ENCODE measurements at places on chromosomes 5 and 9. TPM values are rescaled to one million over a fixed set of nuclear protein-coding genes. Genes with fewer than 3 reads are reported as not detected.

- DNase-seq: no peak
These were observed 1.1 kb upstream of the BNC2 start for GRCh38 chr9:16871336-16872151.

- DNase-seq: no peak
These were observed 29.4 kb upstream of the SPATA31D4 start for GRCh38 chr9:81898851-81899250.

GRCh38 chr9:37948417-37948980 is 44.6 kb upstream of the SLC25A51 start:
- DNase-seq: no peak

DNA sequence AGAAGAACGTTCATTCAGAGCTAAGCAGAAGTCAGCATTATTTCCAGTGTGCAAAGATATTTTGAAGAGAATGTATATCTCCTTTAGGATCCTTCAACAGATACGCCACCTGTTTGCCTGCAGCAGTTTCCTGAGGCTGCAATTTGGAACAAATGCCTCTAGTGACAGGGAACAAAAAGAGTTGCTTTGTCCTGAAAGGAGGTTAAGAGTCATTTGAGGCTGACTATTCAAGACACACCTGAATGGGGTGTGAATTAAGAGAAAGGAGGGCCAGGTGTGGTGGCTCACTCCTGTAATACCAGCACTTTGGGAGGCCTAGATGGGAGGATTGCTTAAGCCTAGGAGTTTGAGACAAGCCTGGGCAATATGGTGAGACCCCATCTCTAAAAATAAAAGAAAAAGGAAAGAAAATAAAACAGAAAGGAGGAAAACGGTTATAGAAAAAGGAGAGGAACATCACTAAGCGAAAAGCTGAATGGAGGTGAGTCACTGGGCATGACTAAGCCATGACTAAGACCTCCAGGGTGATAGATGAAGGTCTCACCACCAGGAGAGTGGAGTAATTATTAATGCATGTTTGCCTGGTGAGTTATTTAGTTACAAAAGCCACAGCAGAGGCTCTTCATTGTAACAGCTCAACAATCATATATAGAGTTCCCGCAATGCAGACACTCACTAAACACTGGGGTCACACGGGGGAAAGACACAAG is 255.2 kb upstream of the TNC start:
- no peak for DNase-seq

GRCh38 chr5:84248013-84248412 is 136.7 kb downstream of the EDIL3 start:
- DNase-seq: no peak

DNA sequence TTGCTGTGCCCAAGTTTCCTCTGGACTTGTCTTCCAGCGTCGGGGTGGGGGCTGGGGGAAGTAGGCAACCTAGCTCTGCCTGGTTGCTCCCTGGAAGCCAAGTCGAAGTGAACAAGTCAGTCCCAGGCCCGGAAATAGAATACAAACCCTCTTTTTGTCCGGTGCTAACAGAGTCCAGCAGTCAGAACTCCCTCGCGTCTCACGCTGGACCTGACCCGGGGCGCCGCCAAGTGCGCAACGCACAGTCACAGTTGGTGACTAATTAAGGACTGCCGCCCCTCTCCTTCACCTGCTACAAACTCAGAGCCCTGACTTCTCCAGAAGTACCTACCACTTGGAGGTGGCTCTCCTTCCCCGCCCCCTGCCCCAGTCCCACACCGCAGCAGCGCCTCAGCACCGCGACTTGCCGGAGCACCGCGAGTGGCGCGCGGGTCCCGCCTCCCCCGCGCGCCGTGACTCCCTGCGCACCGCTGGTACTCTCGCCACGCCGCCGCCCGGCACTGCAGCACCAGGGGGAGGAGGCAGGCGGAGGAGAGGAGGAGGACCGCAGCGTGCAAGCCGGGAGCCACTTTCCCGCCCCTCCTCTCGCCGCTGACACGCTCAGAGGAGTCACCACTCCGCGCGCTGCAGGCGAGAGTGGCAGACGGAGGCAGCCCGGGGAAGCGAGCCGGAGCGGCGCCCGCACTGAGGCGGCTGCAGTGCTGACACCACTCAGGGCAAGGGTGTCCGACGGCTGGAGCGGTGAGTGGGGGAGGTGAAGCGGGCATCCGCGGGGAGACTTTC is at the start of gene SV2C:
Gene SV2C (plus strand): TSS at position 612 of the 783 bp plus-strand sequence. CDS start 48,368 bp downstream, outside the sequence.
- peak; percentile 71 for DNase-seq

DNA sequence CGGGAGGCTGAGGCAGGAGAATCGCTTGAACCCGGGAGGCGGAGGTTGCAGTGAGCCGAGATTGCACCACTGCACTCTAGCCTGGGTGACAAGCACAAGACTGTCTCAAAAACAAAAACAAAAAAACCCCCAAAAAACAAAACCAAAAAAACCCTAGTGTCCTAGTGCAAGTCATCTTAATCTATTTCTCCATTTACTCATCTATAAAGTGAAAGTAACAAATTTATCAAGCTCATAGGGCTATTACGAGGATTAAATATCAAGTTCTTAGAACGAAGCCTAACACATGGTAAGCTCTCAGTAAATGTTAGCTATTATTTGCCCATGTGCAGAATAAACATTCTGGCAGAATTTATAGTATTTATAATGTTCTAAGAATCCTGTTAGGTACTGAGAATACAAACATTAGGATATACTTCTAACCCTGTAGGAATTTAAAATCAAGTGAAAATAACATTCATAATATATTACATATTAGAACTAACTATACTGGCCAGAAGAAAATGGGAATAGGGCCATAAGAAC is 45.0 kb downstream of the GOLPH3 start:
- no peak for DNase-seq

GRCh38 chr9:2291980-2292704 is 277.0 kb downstream of the SMARCA2 start:
- no peak for DNase-seq

DNA sequence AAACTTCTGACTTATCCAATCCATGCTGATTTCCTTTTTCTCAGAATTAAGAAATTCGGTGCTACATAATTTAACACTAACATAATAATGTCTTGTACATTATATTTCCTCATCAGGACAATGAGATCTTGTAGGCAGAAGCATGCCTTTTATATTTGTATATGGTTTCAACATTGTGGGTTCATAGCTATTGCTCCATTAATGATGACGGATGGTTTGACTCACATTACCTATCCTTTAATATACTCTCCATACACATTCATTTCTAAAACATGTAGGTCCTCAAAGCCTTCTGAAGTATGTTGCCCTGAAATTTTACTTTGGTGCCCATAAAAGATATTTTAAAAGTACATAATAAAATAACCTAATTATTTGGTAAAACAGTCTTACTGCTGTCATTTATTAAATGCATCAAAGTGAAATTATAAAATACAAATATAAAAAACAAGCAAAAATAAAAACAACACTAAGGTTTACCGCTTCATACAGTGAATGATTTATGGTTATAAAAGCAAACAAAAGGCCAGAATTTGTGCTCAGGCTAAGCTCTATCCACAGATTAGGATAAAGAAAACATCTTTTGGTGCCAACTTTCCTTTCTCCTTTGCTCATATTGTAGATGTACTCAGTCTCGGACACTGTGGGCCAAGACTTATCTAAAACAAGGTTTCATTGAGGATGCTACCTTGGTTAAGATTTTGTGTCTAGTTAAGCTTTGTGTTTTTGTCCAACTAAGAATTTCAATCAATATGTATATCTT is 61.2 kb upstream of the GCNT4 start:
- DNase-seq: no peak

- no peak for DNase-seq
These were observed 164.4 kb downstream of the SEMA5A start for GRCh38 chr5:9381464-9381863.

DNA sequence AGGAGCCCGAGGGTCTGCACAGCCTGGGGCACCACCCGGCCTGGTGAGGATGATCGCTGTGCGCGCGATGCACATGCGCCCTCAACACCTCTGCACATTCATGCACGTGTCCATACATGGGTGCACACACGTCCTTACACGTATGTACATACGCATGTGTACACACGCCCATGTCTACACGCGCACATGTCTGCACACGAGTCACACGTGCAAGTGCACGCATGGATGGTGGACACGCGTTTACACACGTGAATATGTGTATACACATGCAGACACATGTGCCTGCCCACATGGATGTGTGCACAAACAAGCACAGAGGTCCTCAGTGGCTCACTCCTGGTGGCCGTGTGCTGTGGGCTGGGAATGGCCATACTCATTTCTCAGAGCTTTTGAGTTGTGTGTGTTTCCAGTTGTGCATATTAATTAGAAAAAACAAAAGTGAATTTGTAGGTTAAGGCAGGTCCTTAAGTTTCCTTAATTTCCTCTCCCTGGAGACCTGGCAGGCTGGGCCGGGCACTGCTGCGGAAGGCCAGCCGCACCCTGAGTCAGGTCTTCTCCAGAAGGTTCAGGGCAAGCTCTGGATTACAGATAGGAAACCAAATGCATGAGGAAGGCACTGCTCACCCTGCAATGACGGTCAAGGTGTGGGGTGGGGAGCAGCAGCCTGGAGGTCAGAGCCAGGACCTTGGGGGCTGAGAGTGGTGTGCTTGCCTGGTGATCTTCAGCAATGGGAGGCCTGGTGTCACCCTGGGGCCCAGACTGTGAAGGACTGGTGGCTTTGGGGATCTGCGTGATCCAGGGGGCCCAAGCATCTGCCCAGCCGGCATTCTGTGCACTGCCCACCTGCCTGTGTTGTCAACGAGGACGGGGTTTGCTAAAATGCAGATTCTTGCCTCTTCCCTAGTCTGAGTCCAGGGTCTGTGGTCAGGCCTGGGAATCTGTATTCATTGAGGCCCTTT is 1.3 kb upstream of the RNU6ATAC start:
- DNase-seq: no peak

DNA sequence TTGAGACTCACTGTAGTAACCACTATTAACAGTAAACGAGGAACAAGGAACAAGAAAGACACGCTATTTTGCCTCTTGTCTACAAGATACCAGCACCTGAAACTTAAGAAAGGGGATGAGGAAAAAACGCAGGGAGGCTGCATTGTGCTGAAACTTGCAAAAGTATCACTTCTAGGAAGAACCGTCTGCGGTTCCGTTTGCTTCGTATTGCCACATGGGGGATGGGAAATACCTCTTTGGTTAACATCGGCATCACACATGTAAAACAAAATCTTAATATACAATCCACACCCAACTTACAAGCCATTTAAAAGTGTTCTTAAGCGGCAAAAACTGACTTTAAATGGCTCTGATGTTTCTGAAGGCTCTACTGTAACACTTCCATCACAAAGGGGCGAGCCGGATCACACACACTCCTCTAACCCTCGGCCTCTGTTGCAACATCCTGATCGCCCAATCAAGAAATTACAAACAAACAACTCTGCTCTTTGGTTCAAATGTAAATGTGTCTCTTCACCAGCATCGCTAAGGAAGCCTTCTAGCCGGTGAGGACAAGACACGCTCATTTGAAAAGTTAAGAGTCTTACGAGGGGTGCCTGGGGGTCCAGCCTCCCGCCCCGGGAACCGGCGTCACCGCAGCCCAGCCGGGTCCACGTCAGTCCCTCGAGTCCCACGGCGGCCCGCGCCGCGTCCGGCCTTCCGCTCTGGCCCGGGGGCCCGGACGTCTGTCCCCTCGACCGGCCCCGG is 621 bp downstream of the SEC16A start:
- DNase-seq: no peak

DNA sequence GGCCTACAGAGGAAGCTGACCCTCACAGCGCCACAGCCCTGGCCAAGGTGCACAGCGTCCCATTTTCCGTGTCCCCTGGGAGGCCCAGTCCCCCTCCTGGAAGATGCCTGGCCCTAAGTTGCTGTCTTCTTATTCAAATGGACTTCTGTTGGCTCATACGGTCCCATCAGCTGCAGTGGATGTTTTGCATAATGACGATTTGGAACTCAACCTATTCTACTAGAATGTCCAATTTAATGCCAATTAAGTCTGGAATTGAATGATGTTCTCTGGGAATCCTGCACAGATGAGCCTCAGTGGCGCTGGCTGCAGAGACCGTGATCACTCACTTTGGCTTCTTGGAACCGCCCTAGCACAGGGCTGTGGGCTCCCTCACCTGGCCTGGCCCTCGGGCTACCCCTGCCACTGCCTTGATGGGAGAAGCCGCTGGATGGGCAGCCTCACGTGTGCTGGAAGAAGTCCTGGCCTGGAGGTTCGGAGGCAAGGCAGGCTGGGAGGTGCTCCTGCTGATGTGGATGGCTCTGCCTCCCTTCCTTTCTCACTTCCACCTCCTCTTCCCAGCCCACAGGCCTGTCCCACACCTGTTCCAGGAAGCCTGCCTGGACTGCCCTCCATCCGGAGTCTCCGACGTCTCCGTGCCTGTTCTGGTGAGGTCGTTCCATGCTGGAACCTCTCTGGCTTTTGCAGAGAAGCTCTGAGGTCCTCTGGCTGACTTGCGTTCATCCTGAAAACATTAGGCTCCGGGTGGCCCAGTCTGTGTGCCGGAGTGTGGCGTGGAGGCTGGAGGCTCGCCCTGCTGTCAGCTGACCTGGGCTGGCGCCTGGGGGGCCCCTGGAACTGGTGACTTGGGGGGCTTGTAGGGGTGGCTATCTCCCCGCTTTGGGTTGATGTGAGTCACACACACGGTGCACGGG is 147.1 kb downstream of the RXRA start:
- no peak for DNase-seq

DNA sequence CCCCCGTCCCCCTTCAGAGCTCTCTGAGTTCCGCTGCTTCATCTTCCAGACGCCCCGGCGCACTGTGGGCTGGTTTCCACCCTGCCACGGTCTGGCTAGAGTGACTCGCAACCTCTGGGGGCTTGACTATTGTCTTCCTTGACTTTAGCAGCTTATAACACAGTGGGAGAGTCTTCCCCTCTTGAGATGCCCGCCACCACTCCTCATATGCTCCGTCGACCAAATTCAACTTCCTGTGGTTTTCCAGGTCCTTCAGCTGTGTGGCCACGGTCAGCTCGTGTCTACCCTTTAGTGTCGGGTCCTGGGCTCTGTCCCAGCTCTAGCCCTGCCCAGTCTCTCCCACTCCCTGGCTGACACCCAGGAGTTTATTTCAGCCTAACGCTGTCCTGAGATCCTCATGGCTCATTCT is 28.2 kb upstream of the NCS1 start:
- DNase-seq: no peak

DNA sequence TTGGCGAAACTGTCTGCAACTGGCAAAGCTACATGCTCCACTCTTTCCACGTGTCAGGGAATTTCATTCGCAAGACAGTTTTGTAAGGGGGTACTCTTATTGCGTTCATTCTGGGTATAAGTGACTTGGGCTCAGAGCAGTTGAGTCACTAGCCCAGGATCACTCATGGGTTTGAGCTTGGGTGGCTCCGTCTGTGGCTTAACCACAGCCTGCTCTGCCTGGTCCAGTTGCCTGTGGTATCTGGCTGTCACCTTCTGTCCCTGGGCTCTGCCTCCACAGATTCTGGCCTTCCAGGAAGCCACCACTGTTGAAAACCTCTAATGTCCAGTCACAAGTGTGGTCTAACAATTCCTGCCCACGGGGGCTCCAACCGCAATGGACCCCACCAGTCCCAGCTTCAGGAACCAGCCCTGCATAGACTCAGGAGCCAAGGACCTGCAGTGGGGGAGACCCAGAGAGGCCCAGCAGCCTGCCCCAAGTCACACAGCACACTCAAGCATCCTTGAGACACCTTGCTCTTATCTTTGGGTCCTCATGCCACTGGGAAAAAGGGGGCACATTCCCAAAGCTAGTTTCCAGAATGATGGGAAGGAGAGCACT is 10.4 kb downstream of the KIF12 start:
- DNase-seq: no peak

- no peak for DNase-seq
These were observed 45.6 kb downstream of the COL15A1 start for GRCh38 chr9:98989036-98990000.

SOHLH1 gene
- total RNA-seq: not detected

BARHL1 gene
- total RNA-seq: not detected

KIF4B gene
- total RNA-seq: 0.08 TPM

CTSV gene
- 113 TPM for total RNA-seq

OCLN gene
- total RNA-seq: 76.3 TPM

CHSY3 gene
- total RNA-seq: 1.4 TPM

LCN1 gene
- not detected for total RNA-seq

IFNB1 gene
- total RNA-seq: not detected

EQTN gene
- total RNA-seq: not detected
